Forelimb muscle (tissue), 1 donor: ENCODE measurements at places on chromosomes 1 and 21. TPM values are rescaled to one million over a fixed set of nuclear protein-coding genes. Genes with fewer than 3 reads are reported as not detected.

GPR153 gene
- 17.2 TPM for polyA plus RNA-seq

ALPL gene
- 3.0 TPM for polyA plus RNA-seq

HAO2 gene
- polyA plus RNA-seq: 0.14 TPM

CNKSR1 gene
- polyA plus RNA-seq: 4.2 TPM

CHI3L1 gene
- 1.1 TPM for polyA plus RNA-seq

ETV3L gene
- not detected for polyA plus RNA-seq

MCOLN3 gene
- 3.4 TPM for polyA plus RNA-seq

GJA9 gene
- polyA plus RNA-seq: 0.33 TPM

LCE1E gene
- not detected for polyA plus RNA-seq
